NB4 (cell line): ENCODE measurements at places on chromosomes 2 and 18.
A peak's percentile ranks its signal among the peaks of the same experiment; 100 is the strongest.

DNA sequence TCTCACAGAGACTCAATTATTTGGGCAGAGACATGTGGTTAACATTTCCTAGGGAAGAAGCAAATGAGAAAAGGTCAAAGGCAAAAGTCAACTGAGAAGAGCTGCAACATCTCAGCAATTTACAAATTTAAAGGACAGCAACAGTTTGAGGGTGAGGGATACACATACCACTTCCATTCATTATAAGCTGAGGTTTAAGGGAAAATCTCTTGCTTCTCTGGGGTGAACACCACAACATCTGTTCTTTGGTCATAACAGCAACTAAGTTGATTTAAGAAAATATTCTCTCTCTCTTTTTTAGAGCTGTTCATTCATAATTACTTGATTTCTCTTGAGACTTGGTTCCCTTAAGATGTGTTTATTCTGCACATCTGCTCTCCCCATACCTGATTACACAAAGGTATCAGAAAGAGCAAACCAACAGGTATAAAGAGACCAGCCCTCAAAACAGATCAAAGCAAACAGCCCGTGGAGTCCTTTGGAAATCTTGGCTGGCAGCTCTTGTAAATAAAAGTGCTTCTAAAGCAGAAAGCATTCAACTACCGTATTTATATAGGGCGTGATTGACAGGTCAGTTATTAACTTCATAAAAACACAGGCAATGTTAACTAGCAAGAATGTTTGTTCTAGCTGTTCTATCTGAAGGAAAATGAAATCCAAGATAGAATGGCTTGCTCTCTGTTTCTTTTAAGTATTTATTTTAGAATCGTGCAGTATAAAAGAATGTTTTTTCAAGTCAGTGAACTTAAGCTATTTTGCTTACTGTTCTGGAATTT is 132.8 kb downstream of the THADA start:
- no peak for DNase-seq

- no peak for DNase-seq
These were observed 117.9 kb downstream of the CDC42EP3 start for GRCh38 chr2:37553411-37554154.

DNA sequence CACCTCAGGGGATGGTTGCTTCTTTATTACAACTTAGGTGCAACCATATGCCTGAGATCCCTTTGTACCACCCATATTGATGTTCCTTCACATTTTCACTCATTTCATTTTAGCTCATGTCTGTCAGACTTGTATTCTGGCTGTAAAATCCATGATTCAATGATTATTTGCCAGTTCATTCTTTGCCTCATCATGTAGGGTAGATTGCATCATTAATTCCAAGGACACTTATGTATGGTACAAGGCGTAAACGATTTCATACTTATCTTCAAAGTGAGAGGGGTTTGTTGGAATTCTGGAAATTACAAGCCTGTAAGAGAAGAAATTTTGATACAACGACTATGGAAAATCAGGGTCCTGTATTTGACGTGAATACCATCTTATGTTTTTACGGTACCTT is 685.0 kb upstream of the FANCL start:
- no peak for DNase-seq

GRCh38 chr2:225041207-225041850 is 939 bp downstream of the DOCK10 start:
- DNase-seq: peak; percentile 83

- DNase-seq: no peak
These were observed 264.4 kb upstream of the FIGN start for GRCh38 chr2:164000176-164000575.

GRCh38 chr18:3604498-3605408 is 154.8 kb downstream of the TGIF1 start:
- peak; percentile 94 for DNase-seq
